ENCODE measurements at places on chromosomes 12 and 14.

- DNase-seq, result no peak
Measured at GRCh38 chr12:125406131-125406530, 340.9 kb downstream of the AACS start.

- no peak for DNase-seq
Measured at GRCh38 chr12:119319638-119320037, 14.9 kb upstream of the CCDC60 start.

DNA sequence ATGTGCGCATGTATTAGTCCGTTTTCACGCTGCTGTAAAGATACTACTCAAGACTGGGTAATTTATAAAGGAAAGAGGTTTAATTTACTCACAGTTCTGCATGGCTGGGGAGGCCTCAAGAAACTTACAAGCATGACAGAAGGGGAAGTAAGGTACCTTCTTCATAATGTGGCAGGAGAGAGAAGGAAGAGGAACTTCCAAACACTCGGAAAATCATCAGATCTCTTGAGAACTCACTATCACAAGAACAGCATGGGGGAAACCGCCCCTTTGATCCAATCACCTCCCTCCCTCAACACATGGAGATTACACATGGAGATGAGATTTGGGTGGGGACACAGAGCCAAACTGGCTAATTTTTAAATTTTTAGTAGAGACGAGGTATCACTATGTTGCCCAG lies 41.8 kb upstream of the SNX6 start:
- DNase-seq, result no peak

- no peak for DNase-seq
Measured at GRCh38 chr14:31414190-31414833, 6.0 kb downstream of the HEATR5A start.

- peak; percentile 17 for DNase-seq
Measured at GRCh38 chr12:121345151-121345815, 6.9 kb downstream of the ANAPC5 start.

DNA sequence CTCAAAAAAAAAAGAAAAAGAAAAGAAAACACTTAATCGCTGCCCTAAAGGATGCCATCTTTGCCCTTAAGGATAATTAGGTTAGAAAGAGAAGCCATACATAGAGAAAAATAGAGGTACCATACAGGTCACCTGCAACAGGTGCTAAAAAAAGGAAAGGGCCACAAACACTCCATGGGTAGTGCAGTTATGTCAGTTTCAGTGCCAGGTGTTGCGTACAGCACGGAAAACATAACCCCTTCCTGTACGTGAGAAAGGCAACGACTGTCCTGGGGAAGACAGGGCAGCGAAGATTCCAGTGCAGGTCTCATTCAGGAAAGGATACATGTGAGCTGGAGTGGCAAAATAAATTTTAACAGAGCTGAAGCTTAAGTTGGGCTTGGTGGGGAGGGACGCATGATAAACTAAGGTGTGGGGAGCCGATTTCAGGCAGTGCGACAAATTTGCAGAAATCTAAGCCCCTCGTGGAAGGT lies 553 bp upstream of the DAZAP2 start:
- no peak for DNase-seq

DNA sequence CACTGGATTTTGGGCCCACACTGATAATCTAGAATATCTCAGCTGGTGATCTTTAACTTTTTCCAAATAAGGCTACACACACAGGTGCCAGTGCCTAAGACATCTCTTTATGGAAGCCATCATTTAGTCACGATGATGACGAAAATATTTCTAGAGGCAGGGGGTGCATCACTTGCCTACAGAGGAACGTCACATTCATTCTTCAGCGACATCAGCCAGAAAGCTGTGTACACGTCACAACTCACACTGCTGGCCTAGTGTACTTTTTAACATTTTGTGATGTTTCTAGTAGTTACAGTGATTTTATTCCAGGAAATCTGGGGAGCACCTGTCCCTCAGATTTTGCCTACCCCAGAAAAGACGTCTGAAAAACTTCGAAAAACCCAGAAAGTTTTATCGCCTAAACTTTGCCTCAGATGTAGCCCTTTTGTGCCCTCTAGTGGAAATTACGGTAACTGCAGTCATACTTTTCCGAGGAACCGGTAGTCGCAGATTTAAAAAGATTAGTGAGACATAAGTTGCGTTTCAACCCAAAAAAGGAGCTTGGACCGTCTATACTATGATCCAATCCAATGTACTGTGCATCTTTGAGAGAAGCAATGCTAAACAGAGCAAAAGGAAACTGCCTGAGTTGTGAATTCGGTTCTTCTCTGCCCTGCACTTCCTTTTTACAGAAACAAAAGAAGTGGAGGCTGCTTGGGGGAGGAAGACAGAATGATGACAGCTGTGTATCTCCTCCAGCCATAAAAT lies 64.3 kb upstream of the STON2 start:
- DNase-seq, result no peak

GRCh38 chr14:89319687-89320086 lies 97.3 kb downstream of the FOXN3 start:
- no peak for DNase-seq

Data from C1 segment of cervical spinal cord (tissue), 14 donors.